ENCODE measurements at places on chromosomes 12 and 14.

GRCh38 chr14:102686196-102686801 is 91.0 kb upstream of the TRAF3 start:
- no peak for DNase-seq

- DNase-seq = no peak
These were observed 316.4 kb downstream of the ZFP36L1 start for GRCh38 chr14:68476212-68477109.

GRCh38 chr12:58809064-58809607 is 111.2 kb downstream of the LRIG3 start:
- DNase-seq = no peak

- DNase-seq = no peak
These were observed 24.6 kb upstream of the APOF start for GRCh38 chr12:56387152-56387736.

DNA sequence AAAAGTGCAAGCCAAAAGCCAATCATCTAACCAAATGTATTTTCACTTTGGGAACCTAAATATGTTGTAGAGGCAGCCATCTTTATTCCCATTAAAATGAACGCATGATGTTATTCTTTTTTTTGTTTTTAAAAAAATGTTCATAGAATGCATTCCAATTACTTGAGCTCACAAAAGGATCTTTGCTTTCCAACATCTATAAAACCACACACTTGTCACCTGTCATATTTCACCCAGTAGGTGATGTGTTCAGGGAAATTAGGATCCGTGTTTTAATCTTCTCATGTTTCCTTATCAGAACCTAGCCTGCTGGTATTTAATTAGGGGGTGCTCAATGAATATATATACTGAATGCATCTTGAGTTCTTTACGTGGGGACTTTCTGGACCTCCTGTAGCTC is 13.6 kb downstream of the TTC8 start:
- DNase-seq = no peak

DNA sequence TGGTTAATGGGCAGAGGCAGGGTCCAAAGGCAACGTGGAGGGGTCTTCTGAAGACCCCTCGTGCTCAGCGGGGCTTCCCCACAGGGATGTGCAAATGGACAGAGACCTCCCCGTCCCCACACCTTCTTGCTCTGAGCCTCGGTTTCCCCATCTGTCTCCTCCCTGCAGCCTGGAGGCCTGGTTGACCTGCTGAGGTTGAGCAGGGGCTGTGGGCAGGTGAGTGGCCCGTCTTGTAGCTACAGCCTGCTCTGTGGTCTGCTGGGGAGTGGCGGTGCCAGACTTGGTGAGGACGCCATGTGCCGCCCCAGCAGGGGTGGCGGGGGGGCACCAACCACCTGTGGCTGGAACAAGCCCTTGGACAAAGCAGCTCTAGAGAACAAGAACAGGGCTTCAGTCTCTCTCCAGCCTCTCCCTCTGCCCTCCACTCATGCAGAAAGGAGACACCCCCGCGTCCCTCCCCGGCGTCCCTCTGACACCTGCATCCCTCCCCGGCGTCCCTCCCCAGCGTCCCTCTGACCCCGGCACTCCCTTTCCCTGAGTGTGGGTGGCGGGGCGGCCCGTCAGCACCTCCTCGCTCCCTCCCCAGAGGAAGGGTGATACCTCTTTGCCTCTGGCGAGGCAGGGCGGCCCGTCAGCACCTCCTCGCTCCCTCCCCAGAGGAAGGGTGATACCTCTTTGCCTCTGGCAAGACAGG is 83.7 kb downstream of the NOC4L start:
- DNase-seq = no peak

GRCh38 chr12:49961993-49962764 is 507 bp downstream of the AQP5 start:
- no peak for DNase-seq

- peak; percentile 51 for DNase-seq
These were observed 106.0 kb downstream of the KIF26A start for GRCh38 chr14:104244221-104245011.

GRCh38 chr14:69345402-69345801 is 52.7 kb downstream of the ERH start:
- no peak for DNase-seq

- no peak for DNase-seq
These were observed 136.6 kb upstream of the NEDD1 start for GRCh38 chr12:96770219-96771102.

DNA sequence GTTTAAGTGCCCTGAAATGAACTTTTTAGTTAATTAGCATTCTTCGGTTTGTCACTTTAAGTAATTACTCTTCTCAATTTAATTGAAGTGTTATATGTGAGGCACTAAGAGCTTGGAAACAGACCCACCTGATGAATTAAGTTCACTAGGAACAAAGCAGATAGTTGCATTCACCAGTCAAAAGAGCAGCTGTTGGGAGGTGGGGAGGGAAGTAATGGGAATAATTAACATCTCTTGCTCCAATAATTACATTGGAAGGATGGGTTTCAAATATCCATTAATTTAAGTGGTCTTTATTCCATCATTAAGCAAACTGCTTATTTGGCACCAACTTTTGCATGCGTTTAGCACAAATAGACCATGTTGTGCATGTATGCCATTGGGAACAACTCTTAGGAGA is 667.2 kb downstream of the GALC start:
- DNase-seq = no peak

GRCh38 chr12:100845095-100845494 is 50.5 kb downstream of the ANO4 start:
- no peak for DNase-seq

- DNase-seq = no peak
These were observed 210.5 kb downstream of the SNAPC1 start for GRCh38 chr14:61972711-61973110.

- DNase-seq = no peak
These were observed 442.7 kb upstream of the FLRT2 start for GRCh38 chr14:85087201-85087600.

GRCh38 chr12:50746431-50746830 is 17.5 kb upstream of the ATF1 start:
- DNase-seq = no peak

DNA sequence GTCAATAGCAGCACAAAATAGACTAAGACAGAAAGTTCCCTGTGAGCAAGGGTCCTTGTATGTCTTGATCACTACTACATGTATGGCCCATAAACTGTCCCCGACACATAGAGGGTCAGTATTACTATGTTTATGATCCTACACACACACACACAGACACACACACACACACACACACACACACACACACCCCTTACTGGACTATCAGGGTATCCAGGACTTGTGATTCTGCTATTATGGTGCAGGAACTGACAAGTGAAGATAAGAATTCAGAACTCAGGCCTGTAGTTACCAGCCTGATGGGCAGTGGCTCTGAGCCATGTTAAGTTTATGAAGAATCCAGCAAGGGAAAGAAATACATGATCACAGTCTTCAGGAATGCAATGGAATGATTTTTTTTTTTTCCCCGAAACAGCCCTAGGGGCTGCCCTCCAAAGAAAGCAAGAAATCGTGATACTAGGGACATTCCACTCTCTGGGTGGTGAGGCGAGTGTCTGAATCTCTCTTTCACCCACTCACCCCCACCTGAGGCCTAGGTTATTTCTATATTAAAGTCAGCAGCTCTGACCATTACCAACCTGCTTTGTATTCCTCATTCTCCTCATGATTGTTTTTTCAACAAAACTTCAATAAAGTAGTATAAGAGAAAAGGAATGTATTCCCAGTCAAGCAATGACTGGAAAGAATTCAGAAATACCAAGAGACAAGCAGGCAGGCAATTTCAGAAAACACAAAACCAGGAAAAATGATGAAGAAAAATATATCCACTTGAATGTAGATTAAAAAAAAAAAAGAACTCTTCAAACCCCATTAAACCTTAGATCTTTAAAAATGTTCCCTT is 105.8 kb downstream of the AVPR1A start:
- DNase-seq = no peak

DNA sequence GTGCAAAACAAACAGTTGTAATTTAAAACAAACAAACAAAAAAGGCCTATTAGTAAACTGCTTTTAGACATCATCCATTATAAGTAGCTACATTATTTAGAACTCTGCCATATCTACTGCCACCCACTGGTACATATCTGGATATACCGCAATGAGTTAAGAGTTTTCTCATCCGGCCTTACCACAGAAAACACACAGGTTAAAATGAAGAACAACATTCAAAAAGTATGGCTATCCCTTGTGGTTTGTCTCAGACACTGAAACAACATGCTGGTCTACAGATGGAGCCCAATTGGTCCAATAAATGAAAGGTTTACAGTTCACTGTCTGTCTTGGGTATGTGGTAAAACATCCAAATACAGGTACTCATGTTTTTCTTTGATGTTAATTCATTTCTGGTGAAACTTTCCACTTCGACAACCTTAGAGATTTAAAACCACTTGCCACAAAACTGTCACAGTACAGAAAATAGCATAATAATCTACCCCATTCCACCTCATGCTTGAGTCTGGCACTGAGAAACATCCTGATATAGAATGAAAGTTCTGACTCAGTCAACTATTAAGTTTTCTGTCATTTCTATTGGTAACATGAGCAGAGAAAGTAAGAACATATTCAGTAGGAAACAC is 354.3 kb downstream of the CEP128 start:
- DNase-seq = no peak

GRCh38 chr14:98931911-98932310 is 340.1 kb downstream of the BCL11B start:
- no peak for DNase-seq

DNA sequence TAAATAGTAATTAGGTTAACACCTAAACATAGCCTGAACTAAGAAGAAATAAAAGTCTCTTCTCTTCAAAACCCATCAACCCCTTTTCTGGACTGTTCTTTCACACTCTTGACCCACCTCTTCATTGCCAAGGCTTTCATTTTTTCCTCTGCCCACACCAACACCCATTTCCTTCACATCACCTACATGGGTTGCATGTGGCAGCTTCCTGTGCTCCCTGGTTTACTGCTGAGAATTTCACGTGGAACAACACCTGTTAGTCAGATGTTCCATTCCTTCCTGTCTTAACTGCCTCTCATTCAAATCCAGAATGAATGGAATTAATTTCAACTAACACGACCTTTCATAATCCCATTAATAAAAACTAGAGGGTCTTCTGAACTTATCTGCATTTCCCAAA is 157.3 kb downstream of the BCAT1 start:
- DNase-seq = no peak

GRCh38 chr14:55052269-55052930 is 953 bp downstream of the MAPK1IP1L start:
- DNase-seq = no peak

DNA sequence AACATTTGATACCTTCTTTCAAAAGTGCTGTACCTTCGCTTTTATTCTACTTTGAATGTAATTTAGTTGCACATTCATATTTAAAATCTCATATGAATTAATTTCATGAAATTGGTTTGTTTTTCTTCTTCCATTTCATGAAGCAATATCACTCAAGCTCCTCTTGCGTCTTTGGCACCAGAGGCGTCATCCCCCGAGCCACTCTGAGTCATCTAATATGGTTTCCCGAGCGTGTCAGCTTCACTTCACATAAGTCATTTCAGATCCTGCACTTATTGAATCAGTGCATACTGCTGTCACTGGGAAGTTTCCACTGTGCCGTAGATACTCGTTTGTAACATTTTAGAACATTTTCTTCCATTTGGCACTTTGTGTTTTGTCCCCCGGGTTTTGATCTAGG is 105.6 kb downstream of the SLC25A47 start:
- DNase-seq = no peak

DNA sequence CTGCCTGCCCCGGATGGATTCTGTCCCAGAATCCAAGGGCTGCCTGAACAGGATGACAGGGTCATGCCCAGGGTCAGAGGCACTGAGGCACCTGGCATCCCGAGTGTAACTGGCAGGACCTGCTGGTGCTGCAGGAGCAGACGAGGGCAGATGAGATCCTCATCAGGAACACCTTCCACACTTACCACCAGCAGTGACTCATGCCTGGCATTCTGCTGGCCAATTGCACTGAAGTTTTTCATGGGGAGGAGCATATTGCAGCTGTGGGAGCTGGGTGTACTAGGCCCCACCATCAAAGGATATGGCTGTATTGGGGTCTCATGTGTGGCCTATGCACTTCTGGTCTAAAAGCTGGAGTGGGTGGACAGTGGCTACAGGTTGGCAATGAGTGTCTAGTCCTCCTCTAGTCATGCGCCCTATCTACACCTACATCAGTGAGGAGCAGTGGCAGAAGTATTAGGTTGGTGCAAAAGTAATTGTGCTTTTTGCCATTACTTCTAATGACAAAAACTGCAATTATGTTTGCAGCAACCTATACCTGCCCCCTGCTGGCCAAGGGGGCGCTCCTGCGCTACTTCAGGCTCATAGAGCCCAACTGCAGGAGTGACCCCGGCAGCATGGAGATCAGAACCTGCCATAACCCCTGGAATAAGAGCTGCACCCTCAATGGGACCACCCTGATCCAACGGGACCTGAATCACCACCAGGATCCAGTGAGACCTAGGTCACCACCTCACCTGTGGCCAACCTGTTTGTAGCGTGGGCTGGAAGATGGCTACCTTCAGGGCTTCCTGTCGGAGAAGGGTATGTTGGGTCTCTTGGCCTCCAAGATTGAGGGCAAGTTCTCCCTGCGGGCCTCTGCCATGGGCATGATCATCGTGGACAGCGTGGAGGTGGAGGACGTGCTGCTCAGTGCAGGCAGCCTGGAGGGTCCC is 8.0 kb upstream of the C12orf42 start:
- DNase-seq = no peak

DNA sequence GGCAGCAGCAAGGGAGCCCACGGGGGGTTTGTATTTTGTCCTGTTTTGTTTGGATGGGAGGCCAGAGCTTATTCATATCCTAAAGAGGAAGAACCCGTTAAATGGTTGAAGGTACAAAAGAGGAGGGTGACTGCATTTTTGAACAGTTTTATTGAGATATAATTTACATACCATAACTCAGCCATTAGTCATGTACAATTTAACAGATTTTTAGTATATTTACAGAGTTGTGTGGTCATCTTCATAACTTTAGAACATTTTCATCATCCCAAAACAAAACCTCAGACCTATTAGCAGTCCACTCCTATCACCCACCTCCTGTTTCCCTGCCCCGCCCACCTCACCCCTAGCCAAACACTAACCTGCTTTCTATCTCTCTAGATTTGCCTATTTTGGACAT is 12.6 kb downstream of the NRDE2 start:
- no peak for DNase-seq

- no peak for DNase-seq
These were observed 174.2 kb upstream of the CCDC196 start for GRCh38 chr14:66311990-66312389.

- no peak for DNase-seq
These were observed 47.8 kb downstream of the MYRFL start for GRCh38 chr12:69872804-69873203.

- no peak for DNase-seq
These were observed 10.4 kb downstream of the APPL2 start for GRCh38 chr12:105225505-105226015.

Measured in left hindlimb (tissue), 1 donor.